ENCODE measurements at places on chromosomes 1 and 21.

- no peak for DNase-seq
Observed at GRCh38 chr21:45465105-45465504, 60.1 kb downstream of the COL18A1 start.

DNA sequence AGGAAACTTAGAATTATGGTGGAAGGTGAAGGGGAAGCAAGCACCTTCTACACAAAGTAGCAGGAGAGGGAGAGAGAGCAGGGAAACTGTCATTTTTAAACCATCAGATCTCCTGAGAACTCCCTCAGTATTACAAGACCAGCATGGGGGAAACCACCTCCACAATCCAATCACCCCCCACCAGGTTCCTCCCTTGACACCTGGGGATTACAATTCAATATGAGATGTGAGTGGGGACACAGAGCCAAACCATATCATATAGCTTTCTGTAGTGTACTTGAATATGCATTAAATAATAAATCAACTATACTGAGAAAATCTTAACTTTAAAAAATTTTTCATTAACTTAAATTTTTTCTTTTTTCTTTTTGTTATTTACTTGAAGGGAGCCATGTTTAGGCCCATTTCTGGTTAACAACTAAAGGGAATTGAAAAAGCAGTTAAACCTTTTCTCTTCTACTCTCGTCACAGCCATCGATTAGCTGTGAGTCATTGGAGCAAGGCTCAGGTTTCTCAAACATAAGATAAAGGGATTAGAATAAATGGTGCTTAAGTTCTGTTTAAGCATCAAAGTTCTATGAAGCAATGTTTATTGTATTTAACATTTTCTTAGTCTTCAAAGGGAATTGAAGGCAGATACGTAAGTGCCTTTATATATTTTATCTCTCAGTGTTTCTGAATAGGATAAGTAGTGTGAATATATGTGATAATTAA is 72.2 kb upstream of the DPT start:
- DNase-seq = no peak

- no peak for DNase-seq
Observed at GRCh38 chr21:25850126-25850842, 115.5 kb downstream of the GABPA start.

- DNase-seq = no peak
Observed at GRCh38 chr1:187443939-187444338, 615.2 kb downstream of the PLA2G4A start.

- DNase-seq = no peak
Observed at GRCh38 chr1:51303751-51304251, 26.6 kb downstream of the TTC39A start.

- DNase-seq = no peak
Observed at GRCh38 chr21:42471716-42472330, 24.2 kb downstream of the RSPH1 start.

DNA sequence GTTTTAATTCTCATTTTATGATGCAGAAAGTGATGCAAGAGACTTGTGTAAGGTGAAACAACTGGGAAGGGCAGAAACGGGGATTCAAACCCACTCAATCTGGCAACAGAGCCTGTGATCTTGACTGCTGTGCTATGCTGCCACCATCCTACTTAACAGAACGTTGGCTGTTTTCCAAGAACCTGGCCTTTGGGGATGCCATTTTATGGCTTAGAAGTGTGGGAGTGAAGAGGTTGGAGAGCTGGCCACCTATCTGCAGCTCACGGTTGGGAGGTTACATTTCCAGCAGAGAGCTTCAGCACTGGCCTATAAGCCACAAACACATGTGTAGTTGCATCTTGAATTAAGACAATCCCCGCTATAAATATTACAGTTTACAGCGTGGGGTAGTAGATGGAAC is 235.3 kb downstream of the PRDM2 start:
- DNase-seq = no peak

DNA sequence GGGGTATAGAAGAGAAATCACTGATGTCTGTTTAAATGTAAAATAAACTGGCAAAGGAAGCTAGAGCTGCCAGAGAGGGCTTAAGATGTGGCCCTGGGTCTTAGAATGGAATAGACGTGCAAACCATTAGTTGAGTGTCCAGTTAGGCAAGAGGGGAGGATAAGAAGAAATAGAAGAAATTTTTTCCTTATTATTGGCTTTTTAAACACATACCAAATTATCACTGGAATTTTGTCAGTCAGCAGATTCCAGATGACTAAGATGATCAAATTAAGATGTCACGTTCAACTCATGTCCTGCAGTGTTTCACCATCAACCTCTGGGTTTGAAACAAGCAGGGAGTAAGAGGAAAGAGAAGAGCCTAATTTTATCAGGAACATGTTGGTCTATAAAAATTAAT is 71.6 kb upstream of the C1orf21 start:
- no peak for DNase-seq
